DND-41 (cell line): ENCODE measurements at places on chromosomes 6 and 20.

DNA sequence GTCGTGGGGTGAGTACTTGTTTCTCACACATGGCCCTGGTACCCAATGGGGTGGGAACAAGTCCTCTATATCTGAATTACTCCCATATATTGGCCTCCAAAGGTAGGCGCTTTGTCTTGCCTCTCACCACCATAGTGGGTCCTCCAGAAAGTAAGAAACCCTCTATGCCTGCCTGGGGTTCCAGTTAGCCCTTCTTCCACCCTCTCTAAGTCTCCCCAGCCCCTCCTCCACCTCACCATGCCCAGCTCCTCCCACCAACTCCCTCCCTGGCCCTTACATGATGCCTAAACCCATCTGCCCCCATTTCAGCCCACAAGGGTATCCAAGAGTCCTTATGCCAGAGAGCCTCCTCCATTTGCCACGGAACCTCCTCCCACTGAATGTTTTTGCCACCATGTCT, 884 bp downstream of the TSPO2 start:
- DNase-seq = no peak

DNA sequence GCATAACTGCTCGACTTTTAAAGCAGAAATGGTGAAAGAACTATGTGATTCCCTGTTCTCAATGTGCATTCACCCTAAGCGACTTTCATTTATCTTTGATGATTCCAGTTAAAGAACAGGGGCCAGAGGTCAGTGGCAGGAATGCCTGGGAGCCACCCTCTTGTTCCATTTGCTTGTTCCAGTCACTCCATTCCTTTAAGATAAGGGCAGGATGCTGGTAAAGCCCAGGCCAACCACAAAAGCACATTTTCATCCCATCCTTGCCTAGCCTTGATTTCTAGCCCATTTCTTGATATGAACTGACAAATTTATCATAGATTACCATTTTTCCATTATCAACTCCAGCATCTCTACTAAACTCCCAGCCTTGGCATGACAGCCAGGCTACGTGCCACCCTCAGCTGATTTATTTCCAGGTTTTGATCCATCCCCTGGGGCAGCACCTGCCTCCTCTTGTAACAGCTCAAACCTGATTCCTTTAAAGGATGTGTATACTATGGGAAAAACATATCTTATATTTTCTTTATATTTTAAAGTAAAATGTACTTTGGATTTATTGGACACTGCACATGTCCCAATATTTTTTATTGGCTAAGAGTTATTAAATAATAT, 19.2 kb downstream of the HMGN3 start:
- DNase-seq = no peak

- no peak for DNase-seq
These were observed 9.4 kb downstream of the TRIM10 start for GRCh38 chr6:30151580-30151979.

DNA sequence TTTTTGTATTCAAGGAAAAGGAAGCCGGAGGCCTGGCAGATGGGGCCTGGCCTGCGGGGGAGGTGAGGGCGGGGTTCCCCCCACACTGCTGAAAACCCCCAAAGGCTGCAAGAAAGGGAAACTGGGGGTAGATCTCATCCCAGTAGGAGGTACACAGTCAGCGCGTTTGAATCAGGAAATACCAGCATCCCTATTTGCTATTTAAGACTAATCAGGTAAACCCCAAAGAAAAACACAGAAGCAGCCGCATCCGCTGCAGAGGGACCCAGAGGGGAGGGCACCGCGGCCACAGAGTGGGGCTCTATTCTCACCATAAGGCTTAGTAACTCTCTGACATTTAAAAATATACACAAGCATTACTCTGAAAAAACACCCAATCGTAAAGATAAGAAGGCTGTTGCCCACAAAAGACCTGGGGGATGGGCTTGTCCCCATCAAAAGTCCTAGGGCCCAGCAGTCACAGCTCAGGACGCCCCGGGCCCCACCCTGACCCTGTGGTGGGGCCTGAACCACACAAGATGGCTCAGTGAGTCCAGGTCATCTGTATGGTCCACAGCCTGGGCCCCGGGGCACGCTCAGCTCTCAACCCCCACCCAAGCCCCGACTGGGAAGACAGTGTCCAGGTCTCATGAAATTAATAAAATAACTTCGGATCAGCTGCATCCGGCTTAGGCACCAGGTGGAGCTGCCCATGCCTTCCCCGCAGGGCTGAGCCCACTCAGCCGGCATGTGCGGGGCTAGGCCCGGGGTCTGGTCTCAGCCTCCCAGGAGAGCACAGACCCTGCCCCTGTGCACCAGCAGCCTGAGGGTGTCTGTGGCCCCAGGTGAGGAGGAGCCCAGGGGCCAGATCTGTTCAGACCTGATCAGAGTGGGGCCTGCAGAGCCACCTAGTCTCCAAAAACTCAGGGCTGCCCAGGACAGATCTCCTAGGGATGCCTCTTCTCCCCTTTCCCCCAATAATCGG, 31.0 kb downstream of the KCNQ2 start:
- no peak for DNase-seq

DNA sequence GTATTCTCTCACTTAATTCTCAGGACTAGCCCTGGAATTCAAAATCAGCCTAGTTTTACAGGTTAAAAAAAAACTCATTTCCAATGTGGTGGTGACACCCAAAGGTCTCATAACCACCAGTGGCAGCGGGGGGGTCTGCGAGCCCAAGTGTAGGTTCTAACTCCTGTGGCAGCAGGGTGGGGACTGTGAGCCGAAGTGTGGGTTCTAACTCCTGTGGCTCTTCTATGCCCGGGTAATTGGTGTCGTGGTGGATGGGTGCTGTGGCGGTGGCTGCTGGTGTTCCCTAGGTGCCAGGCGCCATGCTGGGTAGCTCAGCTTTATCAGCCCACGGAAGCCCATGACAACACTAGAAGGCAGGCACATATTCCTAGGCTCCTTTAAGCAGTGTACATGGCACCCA, 4.9 kb upstream of the ANKRD60 start:
- DNase-seq = no peak

DNA sequence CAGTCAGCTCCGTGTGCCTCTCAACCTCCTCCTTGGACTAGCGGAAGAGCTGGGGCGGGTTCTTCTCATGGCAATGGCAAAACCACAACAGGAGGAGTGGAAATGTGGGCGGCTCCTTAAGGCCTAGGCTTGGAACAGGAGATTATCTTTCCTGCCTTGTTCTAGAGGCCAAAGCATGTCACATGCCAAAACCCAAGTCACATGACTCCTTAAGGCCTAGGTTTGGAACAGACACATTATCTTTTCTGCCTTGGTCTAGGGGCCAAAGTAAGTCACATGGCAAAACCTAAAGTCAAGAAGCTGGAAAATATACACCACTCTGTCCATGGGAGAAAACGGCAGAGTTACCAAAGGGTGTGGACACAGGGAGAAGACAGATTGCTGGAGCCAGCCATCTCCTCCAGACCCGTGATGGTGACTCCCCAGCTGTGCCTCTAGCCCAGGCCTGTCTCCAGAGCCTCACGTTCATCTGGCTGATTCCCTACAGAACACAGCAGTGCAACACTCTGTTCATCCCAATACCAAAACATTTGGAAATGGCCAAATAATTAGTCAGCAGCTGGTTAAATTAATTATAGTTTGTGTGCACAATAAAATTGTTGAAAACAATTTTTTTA, 34.2 kb downstream of the ANKRD60 start:
- no peak for DNase-seq

DNA sequence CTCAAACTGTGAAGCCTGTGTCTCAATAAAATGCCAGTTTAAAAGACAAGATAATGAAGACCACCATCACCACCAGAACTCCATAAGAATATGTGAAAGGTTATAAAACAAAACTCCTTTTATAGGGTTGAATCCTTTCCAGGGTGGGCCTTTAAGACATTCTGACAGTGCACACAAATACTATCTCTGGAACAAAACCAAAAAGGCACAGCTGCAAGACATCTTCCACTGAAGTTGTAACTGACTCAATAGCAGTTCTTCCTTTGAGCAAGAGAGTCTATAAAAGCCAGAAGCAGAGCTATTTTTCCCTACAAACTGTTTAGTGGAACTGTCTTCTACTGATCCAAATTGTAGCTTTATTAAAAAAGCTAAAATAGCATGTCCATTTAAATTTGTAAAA, 81.6 kb downstream of the EPB41L2 start:
- no peak for DNase-seq

- no peak for DNase-seq
These were observed 33.8 kb upstream of the LCA5 start for GRCh38 chr6:79571030-79571367.

DNA sequence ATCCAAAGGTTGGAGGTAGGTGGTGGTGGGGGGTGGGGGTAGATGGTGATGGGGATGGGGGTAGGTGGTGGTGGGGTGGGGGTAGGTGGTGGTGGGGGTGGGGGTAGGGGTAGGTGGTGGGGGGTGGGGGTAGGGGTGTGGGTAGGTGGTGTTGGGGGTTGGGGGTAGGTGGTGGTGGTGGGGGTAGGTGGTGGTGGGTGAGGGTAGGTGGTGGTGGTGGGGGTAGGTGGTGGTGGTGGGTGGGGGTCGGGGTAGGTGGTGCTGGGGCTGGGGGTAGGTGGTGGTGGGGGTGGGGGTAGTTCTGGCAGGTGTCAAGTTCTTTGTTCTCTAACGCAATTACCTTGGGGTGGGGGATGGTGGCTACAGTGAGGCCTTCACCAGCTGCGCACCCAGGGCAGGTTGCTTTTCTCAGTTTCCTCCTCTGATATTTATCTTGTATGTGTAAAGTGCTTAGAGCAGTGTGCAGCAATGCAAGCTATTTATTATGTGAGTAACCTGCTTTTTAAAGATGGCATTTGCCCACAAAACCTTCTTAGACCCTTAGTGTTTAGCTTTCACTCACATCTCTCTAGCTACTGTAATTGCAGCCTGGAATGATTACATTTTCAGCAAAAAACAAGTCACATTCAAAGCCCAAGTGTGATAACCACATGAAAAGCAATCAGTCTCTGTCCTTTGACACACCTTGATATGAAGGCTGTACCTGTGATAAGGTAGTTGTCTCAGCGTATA, 8.2 kb upstream of the CCDC167 start:
- peak; percentile 42 for DNase-seq

DNA sequence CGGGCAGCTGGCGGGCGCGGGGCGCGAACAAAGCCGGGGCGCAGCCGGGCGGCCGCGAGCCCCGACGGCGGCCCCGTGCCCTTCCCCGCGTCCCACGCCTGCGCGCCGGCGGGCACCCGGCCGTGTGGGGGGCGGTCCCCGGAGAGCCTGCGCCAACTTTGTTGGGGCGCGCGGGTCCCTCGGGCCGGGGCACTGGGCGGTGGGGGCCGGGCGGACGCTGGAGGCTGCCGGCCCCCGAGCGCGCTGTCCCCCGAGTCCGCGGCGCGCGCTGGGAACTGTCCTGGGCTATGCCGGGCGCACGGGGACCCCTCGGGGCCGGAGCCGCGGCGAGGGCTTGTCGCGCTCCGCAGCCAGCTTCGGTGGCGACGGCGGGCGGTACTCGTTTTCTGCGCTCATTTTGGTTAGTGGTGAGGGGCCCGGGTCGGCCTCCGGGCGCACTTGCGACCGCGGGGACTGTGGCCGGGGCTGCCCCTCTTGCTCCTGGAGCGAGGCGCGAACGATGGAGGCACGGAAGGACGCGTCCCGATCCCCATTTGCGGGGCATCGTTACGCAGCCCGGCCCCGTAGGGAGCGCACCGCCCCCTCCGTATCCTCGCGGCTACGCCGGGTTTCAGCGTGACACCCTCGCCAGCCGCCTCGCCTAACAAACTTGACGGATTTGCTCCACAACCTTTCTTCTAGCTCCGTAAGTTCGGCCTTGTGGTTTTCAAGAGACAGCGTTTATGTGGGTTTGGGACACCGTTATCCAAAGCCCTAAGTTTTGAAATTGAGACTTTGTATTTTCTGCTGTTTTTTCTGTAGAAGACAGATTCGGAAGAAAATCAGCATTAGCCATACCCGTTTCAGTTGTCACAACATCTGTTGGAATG, 622 bp downstream of the SS18L1 start:
- DNase-seq = peak; percentile 73

DNA sequence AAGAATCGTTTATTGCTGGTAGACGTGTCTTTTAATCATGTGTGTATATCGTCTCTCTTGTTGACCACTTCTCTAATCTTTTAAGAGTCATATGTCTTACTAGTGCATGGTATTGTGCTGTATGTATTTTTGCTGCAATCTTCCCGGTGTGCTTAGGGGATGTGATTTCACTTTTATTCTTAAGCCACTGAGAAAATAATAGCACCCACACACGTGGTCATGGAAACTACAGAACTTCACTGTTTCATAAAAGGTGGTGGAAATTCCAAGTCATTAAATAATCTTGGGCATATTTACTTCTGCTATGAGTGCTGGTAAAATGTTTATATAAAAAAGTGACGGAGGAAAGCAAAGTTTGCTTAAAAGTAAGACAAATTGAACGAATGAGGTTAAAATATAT, 3.0 kb upstream of the CDYL start:
- DNase-seq = no peak

DNA sequence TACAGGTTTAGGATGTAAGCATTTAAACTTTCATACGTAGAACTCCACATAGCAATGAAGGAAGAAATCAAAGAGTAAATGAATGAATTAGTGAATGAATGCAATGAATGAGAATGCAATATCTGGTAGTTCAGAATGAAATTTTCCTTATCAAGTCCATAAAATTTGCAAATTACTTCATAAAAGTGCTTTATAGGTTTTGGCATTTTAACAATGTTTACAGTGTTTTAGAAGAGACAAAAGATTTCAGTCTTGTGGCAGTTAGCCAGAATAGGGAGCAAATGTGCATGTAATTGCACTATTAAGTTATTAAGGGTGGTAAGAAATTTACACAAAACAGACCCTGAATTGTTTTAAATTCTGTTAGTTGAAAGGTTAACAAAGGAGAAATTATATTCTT, 739.4 kb upstream of the FLRT3 start:
- no peak for DNase-seq

DNA sequence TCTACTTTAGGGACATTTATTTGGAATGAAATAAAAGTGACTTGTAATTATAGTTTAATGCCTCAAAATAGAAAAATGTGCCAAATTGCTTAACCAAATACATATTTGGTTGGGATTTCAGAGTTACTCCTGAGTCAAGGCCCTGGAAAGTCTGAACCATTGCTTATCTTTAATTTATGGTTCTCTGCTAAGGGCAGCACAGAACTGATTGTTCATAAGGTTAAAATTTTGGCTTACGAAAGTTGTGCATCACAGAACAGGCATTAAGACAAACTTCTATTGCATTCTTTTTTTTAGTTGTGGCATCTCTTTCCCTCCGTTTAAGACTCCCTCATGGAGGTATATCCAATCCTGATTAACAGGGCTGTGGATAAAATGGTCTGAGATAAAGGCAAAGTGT, 92.2 kb upstream of the TENT5A start:
- DNase-seq = no peak
